ENCODE measurements at places on chromosomes 12 and 14. TPM values are rescaled to one million over a fixed set of nuclear protein-coding genes. Genes with fewer than 3 reads are reported as not detected.

EPYC gene
- not detected for polyA plus RNA-seq

KRT85 gene
- polyA plus RNA-seq = not detected

KLRD1 gene
- polyA plus RNA-seq = 0.09 TPM

RNASE3 gene
- 2.3 TPM for polyA plus RNA-seq

ANO2 gene
- not detected for polyA plus RNA-seq

SIX4 gene
- 0.12 TPM for polyA plus RNA-seq

LTB4R gene
- polyA plus RNA-seq = 0.79 TPM

GPR162 gene
- polyA plus RNA-seq = 3.8 TPM

RAD9B gene
- polyA plus RNA-seq = not detected

TEX52 gene
- polyA plus RNA-seq = not detected

TSPAN19 gene
- polyA plus RNA-seq = 5.3 TPM

CACNA2D4 gene
- not detected for polyA plus RNA-seq

Measured in Purkinje cell (primary cell).